HS-5 (cell line): ENCODE measurements at places on chromosomes 6 and 20.

GRCh38 chr20:5393218-5393870, 76.6 kb upstream of the PROKR2 start:
- no peak for DNase-seq

DNA sequence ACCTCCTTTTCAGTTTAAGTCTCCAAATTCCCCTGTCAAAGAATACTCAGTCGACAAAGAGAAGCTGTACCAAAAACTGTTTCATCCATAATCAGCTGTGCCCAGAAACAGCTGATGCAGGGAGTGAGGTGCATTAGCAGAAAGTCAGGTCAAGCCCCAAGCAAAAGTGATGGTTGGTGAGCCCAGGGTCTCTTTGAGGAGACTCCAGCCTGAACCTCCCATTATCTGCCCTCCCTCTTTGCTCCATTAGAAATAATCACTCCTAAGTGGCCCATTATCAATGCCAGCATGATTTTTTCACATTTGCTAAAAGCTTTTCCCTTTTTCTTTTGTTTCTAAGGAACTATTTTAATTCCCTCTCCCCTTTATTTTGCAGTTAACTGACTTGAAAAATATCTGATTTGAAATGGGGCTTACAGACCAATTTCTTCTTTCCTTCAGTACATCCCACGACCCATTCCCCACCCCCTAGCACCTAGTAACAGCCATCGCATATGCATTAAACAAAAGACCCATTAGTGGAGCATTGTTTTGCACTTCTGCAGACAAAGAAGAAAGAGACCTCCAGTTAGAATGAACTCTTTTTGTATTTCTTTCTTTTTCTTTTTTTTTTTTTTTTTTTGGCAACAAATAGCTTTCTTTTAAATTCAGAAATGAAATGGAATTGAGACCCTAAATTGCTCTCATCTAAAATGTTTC, 257.0 kb downstream of the GRIK2 start:
- no peak for DNase-seq

DNA sequence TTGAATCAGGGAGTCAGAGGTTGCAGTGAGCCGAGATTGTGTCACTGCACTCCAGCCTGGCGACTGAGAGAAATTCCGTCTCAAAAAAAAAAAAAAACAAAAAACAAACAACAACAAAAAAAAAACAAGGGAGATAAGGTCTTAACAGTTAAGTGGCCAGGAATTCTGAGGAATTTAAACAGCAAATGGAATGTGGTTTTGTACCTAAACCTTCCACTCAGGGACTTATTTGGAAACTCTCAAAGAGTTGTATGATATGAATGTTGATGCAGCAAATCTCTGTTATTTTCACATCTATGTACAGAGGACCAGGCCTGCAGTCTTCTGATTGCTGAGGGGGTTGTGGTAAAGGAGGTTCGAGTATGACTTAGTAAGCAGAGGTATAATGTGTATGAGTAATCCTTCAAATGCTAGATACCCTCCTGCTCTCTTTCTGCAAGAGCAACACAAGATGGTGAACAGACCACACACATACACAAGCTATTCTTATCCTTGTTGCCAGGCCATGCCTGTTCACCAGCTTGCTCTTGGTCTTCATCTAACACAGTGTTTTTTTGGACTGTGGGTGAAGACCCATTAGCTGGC, 174.9 kb upstream of the SCGN start:
- peak; percentile 18 for DNase-seq

- DNase-seq: no peak
Measured at GRCh38 chr6:168410554-168411011, 30.4 kb upstream of the SMOC2 start.

DNA sequence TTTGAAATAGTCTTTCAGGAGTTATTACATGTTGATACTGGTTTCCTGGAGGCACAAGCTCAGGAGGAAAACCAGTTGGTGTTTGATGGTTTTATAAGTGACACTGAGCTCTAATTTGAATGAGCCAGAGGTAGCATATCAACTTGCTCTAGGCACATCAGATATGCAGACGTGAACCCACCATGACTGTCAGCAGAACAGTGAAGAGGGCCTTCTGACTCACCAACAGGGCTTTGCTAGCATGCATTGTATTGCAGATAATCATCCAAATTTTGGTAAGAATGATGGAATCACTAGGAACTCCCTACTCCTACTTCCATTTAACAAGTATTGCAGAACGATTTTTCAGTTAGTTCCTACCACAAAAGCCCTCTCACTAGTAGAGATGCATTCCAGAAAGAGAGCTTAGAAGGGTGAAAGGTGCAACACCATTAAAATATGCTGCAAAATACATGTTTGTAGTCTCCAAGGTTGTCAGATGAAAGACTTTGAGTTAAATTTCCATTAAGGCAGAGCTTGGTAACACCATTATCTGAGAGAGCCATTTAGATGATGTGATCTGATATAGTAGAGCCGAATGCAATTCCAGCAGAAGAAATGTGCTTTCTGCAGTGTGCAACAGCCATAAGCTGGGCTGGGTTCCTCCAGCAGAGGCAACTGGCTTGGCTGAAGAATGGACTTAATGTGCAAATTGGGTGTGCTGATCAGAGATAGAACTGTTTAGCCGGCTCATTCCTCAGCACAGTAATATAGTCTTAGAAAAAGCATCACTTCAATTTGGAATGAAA, 968.7 kb upstream of the ADGRB3 start:
- DNase-seq: no peak

DNA sequence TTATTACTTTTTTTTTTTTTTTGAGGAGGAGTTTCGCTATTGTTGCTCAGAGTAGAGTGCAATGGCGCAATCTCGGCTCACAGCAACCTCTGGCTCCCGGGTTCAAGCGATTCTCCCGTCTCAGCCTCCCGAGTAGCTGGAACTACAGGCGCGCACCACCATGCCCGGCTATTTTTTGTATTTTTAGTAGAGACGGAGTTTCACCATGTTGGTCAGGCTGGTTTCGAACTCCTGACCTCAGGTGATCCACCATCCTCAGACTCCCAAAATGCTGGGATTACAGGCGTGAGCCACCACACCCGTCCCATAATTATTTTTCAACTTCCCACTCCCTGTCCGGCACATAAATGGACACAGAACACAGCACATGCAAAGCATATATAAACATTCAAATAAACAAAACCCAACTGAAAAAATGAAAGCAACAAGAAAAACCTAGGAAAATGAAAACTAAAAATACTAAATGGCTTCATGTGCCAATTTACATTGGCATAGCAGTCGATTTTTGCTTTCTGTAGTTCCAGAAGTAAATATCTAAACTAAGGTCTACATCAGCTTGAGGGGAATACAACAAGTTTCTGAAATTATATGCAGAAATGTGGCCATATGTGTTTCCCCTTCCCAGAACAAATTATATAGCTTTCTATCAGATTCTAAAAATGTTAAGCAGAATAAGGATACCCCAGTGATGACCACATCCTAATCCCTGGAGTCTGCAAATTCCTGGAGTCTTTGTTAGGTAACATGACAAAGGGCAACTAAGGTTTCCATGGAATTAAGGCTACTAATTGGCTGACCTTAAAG, 113.9 kb downstream of the HFE start:
- no peak for DNase-seq

DNA sequence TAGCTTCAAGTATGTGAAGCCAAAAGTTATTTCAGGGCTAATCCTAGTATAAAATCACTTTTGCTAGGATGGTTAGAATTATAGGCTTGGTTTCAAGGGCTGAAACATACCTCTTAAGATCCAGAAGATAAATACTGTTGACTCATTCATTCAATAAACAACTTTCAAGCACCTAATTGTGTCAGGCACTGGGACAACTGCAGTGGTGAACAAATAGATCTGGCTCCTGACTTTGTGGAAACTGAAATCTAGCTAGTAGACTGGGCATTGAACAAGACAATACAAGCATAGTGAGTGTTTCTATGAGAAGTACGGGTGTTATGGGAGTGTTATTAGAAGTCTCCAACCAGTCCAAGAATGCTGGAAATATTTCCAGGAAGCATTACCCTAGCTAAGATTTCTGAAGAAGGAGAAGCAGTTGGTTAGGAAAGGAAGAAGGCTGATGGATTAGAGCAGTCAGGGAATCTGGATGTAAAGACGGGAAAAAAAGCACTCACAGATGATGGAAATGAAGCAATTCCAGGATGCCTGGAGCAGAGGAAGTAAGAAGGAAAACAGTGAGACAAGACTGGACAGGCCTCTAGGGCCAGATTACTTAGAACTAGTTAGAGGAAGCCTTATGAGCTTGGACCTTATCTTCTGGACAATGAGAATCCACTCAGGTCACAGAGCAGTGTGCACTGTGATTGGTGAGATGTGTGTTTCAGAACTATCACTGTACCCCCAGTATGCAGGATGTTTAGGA, 132.6 kb upstream of the RAB32 start:
- DNase-seq: no peak

GRCh38 chr20:57252559-57253162, 13.8 kb downstream of the BMP7 start:
- DNase-seq: no peak

- DNase-seq: no peak
Measured at GRCh38 chr20:59631751-59632540, 27.6 kb downstream of the PHACTR3 start.

- DNase-seq: peak; percentile 44
Measured at GRCh38 chr20:52104546-52105441, 86.8 kb downstream of the ZFP64 start.

GRCh38 chr6:35984701-35985100, 39.7 kb downstream of the SLC26A8 start:
- DNase-seq: no peak

DNA sequence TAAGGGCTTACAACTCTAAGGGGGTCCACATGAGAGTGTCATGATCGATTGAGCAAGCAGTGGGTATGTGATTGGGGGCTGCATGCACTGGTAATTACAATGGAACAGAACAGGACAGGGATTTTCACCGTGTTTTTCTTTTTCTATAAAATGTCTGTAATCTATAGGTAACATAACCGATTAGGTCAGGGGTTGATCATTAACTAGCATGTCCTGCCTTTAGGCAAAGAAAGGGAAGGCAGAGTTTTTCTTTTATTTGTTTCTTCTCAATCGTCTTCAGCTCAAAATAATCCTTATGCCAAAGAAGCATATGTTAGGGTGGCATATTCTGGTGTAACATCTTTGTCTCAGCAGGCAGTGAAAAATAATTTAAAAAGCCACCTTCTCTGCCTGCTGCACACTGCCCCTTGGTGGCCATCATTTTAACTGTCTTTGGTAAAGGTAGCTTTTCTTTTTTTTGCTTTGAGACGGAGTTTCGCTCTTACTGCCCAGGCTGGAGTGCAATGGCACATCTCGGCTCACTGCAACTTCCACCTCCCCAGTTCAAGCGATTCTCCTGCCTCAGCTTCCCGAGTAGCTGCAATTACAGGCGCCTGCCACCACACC, 9.7 kb upstream of the CEP43 start:
- DNase-seq: no peak

GRCh38 chr6:137680705-137681346, 186.2 kb upstream of the TNFAIP3 start:
- DNase-seq: no peak

DNA sequence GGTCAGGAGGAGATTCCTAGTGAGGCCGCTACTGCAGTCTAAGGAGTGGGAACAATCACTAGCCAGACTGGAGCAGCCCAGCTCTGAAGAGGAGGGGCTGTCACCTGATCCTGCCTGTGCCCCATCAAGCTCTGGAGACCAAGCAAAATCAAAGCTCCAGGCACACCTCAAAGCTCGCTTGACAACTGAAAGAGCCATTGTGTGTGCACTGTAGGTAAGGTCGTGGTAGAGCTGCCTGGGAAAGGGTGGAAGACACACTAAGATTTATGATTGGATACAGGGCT, 58.2 kb downstream of the CSE1L start:
- DNase-seq: no peak

- DNase-seq: no peak
Measured at GRCh38 chr20:5127859-5128424, 1.1 kb downstream of the CDS2 start.

DNA sequence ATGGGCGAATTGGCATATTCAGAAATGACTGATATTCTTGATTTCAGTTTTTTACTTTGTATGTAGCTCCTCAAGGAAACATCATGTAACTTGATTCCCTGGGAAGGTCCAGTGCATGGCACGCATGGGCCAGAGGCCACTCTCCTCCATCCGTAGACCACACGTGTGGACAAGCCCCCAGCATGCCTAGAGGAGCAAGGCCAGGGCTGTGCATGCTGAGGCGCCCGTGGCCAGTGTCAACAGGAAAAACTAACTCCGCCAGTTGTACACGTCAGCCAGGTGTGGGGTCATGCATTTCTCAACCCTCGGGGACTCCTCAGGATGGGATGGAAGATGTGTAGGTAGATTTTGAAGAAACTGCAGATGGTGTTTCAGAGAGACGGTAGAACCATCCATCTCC, 37.8 kb upstream of the CD93 start:
- DNase-seq: no peak

DNA sequence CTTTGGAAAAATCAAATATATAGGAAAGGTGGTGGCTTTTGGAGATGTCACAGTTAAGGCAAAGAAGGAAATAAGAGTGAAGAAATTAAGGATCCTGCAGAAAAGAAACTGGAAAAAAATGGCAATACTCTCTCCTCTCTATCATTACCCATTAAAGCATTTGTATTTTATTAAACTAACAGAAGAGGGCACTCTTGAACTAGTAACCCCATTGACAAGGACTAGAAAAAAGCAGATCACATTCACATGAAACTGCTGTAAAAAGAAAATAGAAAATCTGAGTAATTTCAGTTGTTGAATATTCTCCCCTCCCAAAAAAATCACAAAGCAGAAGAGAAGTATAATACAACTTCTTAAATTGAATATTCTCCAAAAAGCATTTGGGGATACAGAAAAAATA, 104.1 kb upstream of the SLC35B3 start:
- no peak for DNase-seq

- DNase-seq: no peak
Measured at GRCh38 chr20:9141070-9141469, 72.2 kb downstream of the PLCB4 start.
